ENCODE measurements at places on chromosomes 3 and 15. TPM values are rescaled to one million over a fixed set of nuclear protein-coding genes. Genes with fewer than 3 reads are reported as not detected.
A peak's percentile ranks its signal among the peaks of the same experiment; 100 is the strongest.

DNA sequence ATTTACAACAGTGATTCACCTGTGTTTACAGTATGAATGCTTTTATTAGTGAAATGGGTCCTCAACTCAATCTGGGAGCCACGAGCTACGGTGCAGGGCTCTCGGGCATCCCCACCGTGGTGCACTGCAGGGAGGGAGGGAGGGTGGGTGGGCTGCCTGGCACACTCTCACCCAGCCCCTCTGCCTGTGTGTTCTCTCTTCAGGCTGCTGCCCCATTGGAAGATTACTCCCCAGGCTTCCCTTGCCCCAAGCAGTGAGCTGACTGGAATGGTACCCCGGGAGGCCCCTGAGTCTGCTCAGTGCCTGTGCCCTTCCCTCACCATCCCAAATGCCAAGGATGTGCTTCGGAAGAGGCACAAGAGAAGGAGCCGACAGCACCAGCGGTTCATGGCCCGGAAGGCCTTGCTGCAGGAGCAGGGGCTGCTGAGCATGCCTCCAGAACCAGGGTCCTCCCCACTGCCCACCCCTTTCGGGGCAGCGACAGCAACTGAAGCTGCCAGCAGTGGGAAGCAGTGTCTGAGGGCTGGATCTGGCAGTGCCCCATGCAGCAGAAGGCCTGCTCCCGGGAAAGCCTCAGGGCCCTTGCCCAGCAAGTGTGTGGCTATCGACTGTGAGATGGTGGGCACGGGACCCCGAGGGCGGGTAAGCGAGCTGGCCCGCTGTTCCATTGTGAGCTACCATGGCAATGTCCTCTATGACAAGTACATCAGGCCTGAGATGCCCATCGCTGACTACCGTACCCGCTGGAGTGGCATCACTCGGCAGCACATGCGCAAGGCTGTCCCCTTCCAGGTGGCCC, 5.0 kb downstream of the AEN start:
- H3K27ac ChIP-seq, result peak overlapping the region; percentile 90
- DNase-seq, result no peak
- H3K27me3 ChIP-seq, result no peaks in the 10 kb centered on the region
- H3K4me3 ChIP-seq, result peak overlapping the region; percentile 74

- H3K4me1 ChIP-seq, result no peaks in the 10 kb centered on the region
- H3K4me3 ChIP-seq, result no peak overlapping the region
- no peaks in the 10 kb centered on the region for H3K27me3 ChIP-seq
- H3K36me3 ChIP-seq, result no peaks in the 10 kb centered on the region
Measured at GRCh38 chr3:44415421-44415820, 62.0 kb downstream of the ZNF445 start.

GLDN gene
- not detected for total RNA-seq

RTP3 gene
- total RNA-seq, result not detected

BFSP2 gene
- not detected for total RNA-seq
